Posterior cingulate gyrus (tissue), 11 donors: ENCODE measurements at places on chromosomes 5 and 9.

- DNase-seq = no peak
These were observed 152.8 kb upstream of the PAPPA start for GRCh38 chr9:116000748-116001329.

GRCh38 chr5:115429345-115429940 is 115.1 kb downstream of the FEM1C start:
- no peak for DNase-seq

DNA sequence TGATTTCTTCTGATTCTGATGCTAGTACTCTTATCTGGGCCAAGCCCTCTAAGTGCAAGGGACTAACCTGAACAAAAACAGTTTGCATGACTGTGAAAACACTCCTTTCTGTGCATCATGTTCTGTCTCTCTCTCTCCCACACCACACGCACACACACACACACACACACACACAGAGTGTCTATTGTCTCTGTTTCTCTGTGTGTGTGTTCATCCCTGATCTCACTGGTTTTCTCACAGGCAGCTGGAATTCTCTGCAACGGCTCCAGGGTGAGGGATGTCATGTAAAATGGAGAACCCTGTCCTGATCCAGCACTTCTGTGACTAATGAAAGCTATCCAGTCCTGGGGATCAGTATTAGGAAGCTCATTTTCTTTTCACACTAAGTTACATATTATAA is 453.1 kb upstream of the RGMB start:
- no peak for DNase-seq

DNA sequence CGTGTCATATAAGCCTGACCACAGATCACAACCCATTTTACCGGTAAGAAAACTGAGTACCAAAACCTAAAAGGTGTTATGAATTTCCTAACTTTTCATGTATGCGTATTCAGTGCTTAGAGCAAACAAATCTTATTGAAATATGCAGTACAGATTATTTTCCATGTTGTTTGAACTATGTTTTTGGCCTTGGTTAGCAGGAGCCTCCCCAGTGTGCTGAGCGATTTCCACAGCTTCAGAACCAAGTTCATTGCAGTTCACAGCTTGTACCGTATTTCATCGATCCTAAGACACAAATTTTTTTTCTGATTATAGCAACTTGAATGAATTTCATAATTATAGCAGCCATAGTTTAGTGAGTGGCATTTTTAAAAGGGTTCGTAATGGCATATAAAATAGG is 13.7 kb downstream of the ADAMTSL1 start:
- no peak for DNase-seq

DNA sequence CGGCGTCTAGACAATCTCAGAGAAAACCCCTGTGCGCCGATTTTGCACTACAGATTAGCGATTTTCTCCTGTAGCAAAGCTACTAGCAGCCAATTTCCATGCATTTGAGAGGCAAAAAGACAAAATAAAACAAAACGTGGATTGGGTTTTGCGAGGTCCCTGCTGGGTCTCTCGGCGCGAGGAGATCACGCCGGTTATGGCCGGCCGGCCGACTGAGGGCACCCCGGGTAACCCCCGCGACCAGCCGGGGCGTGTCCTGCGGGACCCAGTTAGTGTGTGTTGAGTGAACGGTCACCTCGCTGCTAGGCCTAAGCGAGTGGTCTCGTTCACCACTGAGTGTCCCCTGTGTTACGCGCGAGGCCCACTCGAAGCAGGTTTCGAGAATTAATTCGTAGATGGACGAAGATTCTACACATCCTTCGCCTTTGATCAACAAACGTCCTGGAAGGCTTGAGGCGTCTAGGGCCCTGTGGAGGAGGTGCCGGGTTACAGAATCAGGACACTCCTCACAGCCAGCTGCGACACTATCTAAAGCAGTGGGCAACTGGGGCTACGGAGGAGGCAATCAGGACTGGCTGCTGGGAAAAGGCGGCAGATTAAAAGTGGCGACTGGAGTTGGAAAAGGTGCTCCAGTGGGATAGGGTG is 764 bp upstream of the VDAC1 start:
- DNase-seq = peak; percentile 18

DNA sequence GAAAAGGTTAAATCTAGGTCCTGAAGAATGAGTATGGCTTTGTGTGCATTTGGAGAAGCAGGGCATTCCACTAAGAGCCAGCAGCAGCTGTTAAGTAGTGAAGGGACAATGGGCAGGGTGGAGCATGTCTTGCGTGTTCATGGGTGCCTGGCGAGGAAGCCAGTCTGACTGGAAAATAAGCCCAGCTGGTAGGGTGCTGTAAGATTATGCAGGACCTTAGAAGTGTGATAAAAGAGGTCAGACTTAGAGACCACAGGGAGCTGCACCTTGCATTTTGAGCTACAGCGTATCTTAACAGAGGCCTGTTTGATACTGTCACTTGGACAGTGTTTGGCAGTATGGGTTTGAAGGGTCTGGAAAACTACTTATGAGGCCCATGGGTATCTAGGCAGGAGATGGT is 131.7 kb upstream of the ELL2 start:
- no peak for DNase-seq

GRCh38 chr5:6029811-6030271 is 348.5 kb downstream of the MED10 start:
- no peak for DNase-seq

- DNase-seq = peak; percentile 90
These were observed 9.3 kb downstream of the STKLD1 start for GRCh38 chr9:133385452-133385851.

DNA sequence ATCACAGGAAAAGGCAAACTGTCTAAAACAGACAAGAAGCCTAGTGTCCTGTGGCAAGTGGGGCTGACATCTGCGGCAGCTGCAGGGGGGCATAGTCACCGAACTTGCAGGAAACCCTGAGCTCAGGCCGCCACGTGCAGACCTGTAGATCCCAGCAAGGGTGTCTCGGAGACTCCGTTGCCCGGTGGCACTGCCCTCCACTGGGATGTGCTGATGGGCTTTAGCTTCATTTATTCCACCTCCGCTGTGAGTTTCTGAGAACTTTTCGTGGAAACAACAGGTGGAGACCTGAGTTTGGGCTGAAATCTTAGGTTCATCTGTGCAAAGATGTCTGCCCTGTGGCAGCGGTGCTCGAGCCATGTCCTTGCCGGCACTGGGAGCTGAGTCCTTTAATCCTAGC is 22.1 kb downstream of the CEP72 start:
- no peak for DNase-seq

DNA sequence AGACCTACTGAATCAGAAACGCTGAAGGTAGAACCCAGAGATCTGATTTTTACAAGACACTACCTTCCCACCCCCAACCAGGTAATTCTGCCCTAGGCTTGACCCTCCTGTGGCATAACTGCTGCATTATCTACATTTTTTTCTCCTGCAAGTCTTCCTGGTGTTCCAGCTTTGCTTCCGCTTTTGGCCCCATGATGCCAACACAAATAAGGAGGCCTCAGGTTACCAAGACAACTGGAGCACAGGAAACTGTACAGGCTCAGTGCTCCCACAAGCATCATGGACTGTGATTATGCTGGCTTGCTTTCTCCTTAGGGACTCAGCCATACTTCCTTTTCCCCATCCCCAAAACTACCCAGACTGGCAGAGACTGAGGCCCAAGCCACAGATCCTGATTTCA is 6.6 kb upstream of the MSMP start:
- DNase-seq = peak; percentile 11

GRCh38 chr5:87836696-87837095 is 424.0 kb upstream of the CCNH start:
- DNase-seq = no peak

DNA sequence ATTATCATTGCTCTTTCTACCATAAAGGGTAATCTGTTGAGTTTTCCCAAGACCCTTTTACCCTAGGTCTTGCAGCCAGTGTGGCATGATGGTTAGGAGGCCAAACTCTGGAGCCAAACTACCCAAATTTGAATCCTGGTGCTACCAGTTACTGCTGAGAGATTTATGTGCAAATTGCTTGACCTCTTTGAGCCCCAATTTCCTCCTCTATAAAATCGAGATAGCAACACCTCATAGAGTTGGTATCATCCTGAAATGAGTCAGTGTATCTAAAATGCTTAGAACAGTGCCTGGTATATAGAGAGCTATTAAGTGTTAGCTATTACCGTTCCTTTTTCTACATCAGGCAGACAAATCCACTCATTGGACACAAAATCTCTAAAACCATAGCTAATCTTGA is 43.0 kb downstream of the ACTBL2 start:
- DNase-seq = no peak

- DNase-seq = no peak
These were observed 193.7 kb upstream of the NREP start for GRCh38 chr5:111950660-111951059.

- DNase-seq = no peak
These were observed 11.1 kb upstream of the RALGDS start for GRCh38 chr9:133132174-133132573.

DNA sequence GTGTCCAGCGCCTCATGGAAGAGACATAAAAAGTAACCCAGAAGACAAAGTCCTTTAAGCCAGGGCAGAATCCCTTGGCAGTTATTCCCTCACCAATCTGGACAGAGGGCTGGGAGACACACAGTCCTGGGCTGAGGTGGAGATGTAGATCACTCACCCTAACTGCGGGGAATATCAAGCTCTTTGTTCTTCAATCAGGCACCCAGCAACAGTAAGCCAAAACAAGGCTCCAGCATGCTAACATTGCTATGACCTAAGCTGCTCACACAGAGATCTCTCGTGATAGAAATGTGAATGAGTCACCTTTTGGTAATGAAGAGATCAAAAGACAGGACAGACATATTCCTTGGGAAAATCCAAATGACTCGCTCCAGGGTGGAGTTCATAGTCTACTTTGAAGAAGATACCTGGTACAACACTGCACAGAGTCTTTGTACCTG is 101.3 kb downstream of the FBN2 start:
- DNase-seq = no peak

DNA sequence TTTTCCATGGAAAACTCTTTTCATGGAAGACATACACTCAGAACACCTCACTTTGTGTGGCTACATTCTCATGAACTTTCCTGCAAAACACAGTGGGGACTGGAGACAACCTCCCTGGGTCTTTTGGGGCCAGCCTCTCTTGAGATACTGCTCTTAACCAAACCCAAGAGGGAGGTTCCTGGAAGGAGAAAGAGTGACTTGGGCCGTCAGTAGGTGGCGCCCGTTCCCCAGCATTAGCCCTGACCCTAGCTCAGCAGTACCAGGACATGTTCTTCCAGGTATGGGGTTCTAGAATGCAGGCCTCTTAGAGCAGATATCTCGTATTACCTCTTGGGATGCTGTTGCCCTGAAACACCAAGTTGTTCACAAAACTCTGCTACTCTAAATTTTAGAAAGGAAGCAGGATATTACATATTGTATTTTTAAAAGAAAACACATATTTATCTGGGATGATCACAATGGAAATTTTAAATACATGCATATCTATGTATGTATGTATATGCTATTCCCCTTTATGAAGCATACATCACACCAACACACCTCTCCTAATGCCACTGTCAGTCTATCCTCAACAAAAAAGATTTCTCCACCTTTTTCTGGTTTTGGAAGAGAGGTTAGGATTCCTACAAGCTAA is 15.8 kb upstream of the GLIS3 start:
- DNase-seq = peak; percentile 95

GRCh38 chr5:150460781-150461180 is 11.2 kb upstream of the RPS14 start:
- DNase-seq = no peak

DNA sequence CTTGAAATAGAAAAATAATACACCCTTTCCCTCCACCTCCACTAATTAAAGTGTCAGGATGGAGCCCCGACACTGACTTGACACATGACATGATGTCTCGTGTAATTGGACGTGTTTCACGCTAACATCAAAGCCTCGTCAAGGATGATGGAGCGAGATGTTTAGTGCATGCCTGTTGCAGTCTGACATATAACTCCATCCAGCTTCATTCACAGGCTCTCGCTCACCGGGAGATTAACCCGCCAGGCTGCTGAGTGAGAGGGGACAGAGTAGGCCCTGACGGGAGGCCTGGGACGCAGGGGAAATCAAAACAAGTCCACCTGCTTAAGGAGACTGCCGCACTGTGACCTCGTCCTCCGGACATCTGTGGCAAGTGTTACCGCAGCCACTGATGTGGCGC is 263.5 kb downstream of the SLIT3 start:
- no peak for DNase-seq

- no peak for DNase-seq
These were observed 620.9 kb upstream of the PTPRD start for GRCh38 chr9:11233696-11234095.

DNA sequence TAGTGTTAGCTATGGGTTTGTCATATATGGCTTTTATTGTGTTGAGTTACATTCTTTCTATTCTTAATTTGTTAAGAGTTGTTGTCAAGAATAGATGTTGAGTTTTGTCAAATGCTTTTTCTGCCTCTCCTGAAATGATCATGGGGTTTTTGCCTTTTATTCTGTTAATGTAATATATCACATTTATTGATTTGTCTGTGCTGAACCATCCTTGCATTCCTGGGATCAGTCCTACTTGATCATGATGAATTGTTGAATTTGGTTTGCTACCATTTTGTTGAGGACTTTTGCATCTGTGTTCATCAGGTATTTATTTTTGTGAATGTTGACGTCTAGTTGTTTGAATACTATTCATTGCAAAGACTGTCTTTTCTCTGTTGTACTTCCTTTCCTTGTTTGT is 23.9 kb downstream of the RIC1 start:
- no peak for DNase-seq

DNA sequence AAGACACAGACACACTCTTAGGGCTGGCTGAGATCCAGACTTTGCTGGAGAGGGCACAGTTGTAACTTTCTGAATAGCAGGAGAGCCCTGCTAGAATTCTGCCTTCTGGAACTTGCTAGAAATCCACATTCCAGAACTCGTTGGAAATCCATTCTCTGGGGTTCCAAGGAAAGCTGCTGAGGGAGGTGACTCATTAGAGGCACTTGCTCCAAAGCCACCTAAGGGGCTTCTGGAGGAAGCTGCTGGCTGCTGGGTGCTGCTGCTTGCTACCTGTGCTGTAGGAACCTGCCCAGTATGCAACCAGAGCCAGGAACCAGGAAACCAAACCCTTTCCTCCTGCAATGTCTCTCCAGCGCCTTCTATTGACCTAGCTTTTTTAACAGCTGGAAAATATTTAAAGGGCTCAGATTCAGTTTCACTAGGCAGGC is 4.1 kb upstream of the TLE4 start:
- no peak for DNase-seq

- DNase-seq = no peak
These were observed 136.4 kb downstream of the SEMA5A start for GRCh38 chr5:9409413-9409960.

- peak; percentile 39 for DNase-seq
These were observed 412.5 kb upstream of the POU5F2 start for GRCh38 chr5:94153736-94154450.

- peak; percentile 54 for DNase-seq
These were observed 10.3 kb downstream of the PTPA start for GRCh38 chr9:129121483-129121882.

- DNase-seq = no peak
These were observed 688.0 kb upstream of the CTNND2 start for GRCh38 chr5:12592228-12592627.

GRCh38 chr5:17402289-17403121 is 95.5 kb upstream of the TAF11L2 start:
- no peak for DNase-seq

- no peak for DNase-seq
These were observed 73.2 kb downstream of the MAT2B start for GRCh38 chr5:163578652-163579051.
